ENCODE measurements at places on chromosomes 5 and 9.

DNA sequence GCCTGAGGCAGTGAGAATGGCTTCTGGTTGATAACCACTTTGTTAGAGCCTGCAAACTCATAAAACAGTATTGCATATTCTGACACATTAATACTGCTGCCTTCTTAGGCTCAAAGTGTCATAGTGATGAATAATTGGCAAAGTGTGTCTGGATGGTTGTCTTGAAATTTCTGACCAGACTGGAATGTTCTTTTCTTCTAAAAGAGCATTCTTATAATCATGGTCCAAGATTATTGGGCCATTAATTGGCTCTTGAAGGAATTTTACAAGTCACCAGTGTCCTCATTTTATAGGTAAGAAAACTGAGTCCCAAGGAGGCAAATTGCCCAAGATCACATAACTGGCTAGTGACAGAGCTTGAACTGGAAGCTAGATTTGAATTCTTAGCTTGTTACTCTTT is 111.7 kb downstream of the PCSK1 start:
- no peak for DNase-seq

- no peak for DNase-seq
These were observed 183.1 kb downstream of the GAS1 start for GRCh38 chr9:86764221-86764624.

GRCh38 chr9:99239341-99240060 is 17.4 kb downstream of the SEC61B start:
- no peak for DNase-seq

DNA sequence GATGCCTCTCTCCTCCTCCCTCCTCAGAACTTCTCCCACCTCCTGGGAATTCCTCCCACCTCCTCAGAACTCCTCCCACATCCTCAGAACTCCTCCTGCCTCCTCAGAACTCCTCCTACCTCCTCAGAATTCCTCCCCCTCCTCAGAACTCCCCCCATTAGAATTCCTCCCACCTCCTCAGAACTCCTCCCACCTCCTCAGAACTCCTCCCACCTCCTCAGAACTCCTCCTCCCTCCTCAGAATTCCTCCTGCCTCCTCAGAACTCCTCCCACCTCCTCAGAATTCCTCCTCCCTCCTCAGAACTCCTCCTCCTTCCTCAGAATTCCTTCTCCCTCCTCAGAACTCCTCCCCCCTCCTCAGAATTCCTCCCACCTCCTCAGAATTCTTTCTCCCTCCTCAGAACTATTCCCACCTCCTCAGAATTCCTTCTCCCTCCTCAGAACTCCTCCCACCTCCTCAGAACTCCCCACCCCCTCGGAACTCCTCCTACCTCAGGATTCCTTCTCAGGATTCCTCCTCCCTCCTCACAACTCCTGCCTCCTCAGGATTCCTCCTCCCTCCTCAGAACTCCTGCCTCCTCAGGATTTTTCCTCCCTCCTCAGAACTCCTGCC is 23.9 kb downstream of the SLC46A2 start:
- no peak for DNase-seq

DNA sequence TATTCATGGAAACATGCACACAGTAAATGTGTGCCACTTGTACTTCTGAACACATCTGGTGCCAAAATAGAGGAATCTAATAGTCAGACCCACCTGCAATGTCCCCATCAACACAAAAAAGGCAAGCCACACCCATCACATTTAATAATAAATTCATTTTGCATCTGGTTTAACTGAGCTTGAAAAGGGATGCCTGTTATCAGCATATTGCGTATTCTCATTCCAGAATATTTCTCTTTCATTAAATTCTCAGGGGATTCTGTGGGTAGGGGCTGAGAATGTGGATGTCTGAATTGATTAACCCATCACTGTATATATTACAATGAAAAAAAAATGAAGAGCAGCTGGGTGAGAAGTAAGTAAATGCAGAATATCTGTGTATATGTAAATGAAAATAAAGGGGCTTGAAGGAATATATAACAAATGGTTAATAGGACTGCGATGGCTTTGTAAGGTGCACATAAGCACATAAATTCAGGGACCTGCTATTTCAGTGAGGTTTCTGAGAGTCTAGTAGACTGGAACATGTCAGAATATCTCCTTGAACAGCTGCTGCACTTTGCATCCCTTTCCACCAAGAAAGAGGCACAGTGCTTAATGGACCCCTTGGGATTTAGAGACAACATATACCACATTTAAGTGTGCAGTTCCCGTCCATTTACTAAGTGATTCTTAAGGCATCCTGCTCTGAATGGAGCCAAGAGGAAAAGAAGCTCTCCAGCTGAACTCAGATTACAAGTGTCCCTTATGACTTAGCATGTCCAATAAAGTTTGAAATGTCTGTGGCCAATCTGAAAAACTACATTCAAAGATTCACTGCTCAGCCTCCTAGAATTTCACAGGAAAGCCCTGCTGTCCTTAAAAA is 104.1 kb upstream of the NIPBL start:
- DNase-seq: no peak

DNA sequence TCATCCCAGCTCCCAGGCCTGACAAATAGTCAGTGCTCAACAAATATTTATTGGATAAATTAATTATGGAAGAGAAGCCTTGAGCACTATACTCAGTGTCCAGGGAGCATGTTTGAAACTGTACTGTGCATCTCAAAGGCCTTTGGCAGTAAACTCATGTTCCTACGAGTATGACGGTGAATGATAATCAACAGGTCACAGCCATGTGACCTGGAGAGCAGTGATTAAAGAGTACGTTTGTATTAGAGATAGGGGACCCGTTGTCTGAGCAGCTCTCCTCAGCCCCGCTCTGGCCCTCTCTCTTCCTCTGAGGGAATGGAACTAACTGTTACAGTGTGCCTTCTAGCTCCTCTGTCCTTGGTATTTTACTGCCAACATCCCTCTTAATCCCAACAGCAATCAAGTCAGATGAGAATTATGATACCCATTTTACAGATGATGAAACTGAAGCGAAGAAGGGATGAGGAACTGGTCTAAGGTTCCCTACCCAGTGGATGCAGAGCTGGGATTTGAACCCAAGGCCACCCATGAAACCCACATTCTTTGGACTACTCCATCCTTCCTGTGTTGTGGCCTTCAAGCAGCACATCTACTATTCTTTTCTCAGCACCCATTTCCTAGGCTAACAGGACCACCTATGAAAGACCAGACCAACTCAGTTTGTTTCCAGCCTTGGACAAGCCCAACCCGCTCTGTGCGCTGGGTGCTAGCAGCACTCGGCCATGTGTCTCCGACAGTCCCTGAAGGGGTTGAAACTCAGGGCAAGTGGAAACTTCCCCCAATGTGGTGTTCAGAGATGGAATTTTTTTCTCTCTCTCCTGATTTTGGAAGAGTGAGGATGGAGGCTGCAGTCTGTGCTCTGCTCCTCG is 34.9 kb downstream of the SPRY4 start:
- no peak for DNase-seq

DNA sequence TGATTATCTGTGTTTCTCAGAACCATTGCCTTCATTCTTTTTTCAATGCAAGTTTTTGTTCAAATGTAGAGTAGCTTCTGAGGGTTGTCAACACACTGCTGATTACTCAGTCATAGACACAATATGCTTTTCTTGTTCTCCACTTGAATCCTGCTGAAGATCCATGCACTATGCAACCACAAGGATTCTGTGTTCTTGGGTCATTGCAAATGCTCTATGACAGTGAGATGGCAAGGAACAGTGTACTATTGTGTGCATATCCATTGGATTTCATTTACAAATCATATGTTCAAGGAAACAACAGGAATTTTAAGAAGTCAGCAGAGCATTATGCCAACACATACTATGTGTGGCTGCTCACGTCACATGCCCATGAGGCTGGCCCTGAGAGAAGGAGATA is 1590.2 kb downstream of the EFNA5 start:
- DNase-seq: no peak

DNA sequence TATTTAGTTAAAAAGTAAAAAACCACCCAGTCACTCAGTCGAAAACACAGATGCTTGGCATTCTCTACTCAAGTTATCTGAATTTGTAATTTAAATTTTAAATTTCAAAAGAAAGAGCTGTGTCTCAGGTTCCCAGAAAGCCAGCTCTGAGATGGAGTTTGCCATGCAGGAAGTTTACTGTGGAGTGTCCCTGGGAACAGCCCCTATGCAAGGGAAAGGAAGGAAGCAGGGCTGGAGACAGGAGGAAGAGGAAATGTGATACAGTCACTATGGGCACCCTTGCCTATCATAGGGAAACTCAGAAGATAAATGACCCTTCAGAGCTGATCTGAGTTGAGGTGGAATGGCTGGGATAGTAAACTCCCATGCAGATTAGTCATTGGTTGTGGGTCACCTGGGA is 408.8 kb upstream of the ACTBL2 start:
- DNase-seq: no peak

DNA sequence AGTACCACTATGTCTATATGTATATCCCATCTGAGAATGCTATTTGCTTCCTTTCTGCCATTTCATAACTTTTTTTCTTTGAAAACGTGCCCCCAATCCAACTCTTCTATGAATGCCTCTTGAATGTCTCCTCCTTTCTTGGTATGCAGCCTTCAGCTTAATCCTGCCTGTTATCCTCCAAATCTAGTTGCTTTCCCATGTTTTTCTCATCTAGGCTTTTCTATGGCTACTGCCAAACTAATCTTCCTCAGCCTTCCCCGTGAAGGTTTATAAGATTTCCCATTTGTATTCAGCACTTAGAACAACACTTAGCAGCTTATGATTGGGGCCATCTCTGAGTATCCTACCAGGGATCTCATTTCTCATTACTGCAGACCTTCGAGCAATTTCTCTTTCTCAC is 2.5 kb downstream of the TGFBR1 start:
- DNase-seq: no peak

DNA sequence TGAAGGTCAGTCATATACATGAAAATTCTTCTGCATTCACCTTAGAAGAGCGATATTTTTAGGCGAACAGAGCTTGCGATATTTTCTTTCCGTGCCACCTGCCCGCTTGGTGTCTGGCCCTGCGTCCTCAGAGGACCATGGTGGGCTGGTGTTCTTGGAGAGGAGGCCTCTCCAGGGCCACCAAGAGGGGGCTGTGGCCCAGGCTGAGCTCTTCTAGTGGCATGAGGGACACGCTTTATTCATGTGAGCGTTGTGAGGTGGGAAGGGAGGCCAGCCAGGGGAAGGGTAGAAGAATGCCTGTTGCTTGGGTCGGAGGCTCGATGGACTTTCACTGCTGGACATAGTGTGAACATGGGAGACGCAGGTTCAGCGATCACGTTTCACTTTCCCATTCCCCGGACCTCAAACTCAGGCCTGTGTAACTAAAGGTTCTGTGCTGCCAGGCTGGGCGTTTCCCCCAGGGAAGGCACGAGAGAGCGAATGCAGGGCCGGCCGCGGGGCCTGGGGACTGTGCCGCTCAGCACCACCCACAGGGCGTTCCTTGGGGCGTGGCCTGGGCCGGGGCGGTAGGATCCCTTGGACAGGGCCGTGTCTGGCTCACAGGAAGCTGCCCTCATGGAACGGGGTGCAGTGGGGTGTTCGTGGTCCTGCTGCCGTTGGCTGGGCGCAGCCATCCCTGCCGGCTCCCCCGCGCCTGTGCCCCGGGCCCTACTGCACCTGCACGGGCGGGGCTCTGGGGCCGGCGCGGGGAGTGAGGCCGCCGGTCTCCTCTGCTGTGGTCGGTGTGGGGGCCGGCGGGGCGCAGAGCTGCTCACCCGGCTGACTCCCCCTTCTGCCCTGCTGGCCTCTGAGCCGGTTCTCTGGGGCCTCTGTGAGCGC is 40.7 kb upstream of the CLPTM1L start:
- DNase-seq: peak; percentile 80

DNA sequence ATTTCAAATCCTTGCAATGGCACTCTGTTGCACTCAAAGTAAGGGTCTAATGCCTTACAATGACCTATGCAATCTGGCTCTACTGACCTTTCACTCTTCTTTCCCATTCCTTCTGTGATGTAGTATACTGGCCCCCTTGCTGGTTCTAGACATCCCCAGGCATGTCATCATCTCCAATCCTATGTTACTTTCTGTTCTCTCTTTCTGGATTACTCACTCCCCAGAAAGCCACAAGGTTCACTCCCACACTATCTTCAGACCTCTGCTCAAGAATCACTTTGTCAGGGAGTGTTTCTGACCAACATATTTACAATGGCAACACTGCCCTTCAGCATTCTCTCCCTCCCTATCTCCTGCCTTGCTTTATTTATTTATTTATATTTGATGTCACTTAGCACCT is 802.2 kb upstream of the WWC1 start:
- no peak for DNase-seq

GRCh38 chr9:129497813-129498450 is 123.0 kb downstream of the C9orf50 start:
- DNase-seq: no peak

DNA sequence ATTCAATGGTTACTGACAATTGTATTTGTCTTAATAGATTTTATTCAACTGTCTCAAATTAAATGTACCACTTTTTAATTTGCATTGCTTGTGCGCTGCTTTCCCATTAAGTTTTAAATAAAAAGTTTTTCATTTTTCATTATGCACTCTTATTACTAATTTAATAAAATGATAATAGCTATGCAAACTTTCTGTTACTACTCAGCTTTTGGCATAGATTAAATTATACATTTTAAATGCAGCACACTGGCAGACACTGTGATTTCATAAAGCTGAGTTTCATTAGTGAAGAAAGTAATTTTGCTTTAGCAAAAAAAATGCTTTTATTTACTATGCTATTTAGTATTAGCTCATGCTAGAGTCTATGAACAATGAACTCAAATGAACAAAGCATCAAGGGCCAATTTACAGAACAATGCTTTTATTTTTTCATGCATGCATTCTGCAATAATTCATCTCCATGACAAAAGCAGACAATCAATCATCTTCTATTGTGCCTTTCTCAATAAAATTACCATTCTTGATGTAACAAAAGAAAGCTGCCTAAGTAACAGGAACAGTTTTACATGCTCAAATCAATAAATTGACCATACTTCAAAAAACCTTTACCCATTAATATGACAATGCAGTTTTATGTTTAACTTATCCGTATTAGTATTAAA is 595.2 kb upstream of the ARRDC3 start:
- DNase-seq: no peak

DNA sequence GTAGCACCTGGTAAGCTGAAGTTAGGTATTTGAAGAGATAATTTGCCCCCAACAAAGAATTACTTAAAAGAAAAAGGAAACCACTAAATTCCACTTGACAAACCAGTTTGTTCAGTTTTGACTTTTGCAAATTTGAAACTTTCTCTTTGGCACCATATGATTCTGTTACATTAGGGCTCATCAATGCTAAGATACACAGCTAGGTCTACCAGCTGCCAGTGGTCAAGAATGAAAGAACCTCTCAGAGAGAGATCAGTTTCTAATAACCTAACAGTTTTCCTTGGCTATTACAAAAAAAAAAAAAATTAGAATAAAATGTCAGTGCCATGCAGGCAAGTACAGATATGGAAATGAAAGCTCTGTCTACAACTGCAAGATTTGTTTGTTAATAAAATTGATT is 92.3 kb downstream of the CAAP1 start:
- no peak for DNase-seq

DNA sequence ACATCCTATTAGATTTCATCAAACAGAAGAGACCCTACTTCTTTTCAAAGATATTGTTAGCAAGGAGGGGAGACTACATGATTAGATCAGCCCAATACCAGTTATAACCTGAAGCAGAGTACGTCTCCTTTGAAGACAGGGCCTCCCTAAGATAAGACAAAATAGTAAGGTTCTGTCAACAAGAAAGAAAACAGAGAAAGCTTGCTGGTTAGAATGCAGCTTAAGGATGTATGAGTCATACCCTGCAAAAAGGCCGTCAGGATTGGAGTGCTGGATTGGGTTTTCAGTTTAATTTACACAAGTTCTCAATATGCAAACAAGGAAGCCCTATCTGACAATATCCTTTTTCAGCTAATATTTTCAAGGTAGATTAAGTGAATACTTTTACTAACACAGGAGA is 1581.2 kb upstream of the WWC1 start:
- DNase-seq: no peak

GRCh38 chr9:134175291-134175807 is 11.0 kb upstream of the RNU6ATAC start:
- no peak for DNase-seq

All from stimulated activated CD4-positive, alpha-beta T cell treated with anti-CD3 and anti-CD28 coated beads, Interleukin-1b, Interleukin-23, amount 100 ng/mL, for 1 hour (primary cell).